ENCODE measurements at places on chromosomes 3 and 15. TPM values are rescaled to one million over a fixed set of nuclear protein-coding genes. Genes with fewer than 3 reads are reported as not detected.

DNA sequence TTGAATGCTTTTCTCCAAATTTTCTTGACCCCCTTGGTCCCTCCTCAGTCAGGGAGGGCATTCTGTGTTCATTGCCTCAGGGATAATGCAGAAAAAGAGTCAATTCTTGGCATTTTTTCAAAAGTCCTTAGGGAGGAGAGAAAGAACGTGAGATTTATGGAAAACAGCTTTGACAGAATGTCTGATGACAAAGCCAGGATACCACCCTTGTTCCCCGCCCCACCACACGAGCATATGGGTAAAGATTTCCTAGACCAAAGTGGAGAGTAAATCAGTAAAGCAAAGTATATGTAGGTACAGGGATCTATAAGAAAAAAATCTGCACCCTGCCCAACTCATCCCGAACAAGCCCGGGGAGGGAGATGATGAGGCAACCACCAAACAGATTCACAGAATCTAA is 11.2 kb downstream of the SRGAP3 start:
- H3K4me1 ChIP-seq: no peaks in the 10 kb centered on the region
- no peaks in the 10 kb centered on the region for H3K36me3 ChIP-seq
- H3K4me3 ChIP-seq: no peak overlapping the region
- H3K27me3 ChIP-seq: no peaks in the 10 kb centered on the region
- no peak for DNase-seq
- H3K27ac ChIP-seq: no peak overlapping the region

- H3K27me3 ChIP-seq: no peaks in the 10 kb centered on the region
- H3K36me3 ChIP-seq: no peaks in the 10 kb centered on the region
- H3K4me3 ChIP-seq: no peak overlapping the region
- H3K4me1 ChIP-seq: no peaks in the 10 kb centered on the region
- DNase-seq: no peak
- H3K27ac ChIP-seq: no peak overlapping the region
Measured at GRCh38 chr3:128197855-128198254, 44.6 kb downstream of the EEFSEC start.

Gene RHCG
- not detected for total RNA-seq

- H3K4me3 ChIP-seq: no peak overlapping the region
- H3K4me1 ChIP-seq: peaks cover 19% of the 10 kb centered on the region
- peaks cover 8% of the 10 kb centered on the region for H3K27me3 ChIP-seq
- H3K27ac ChIP-seq: no peak overlapping the region
- no peak for DNase-seq
- H3K36me3 ChIP-seq: no peaks in the 10 kb centered on the region
Measured at GRCh38 chr3:167884481-167884880, 149.0 kb downstream of the SERPINI1 start.

GRCh38 chr15:90859234-90860131 is 8.9 kb upstream of the FURIN start:
- no peak for DNase-seq
- H3K4me3 ChIP-seq: no peak overlapping the region
- H3K27me3 ChIP-seq: no peaks in the 10 kb centered on the region
- H3K4me1 ChIP-seq: peaks cover 35% of the 10 kb centered on the region
- no peak overlapping the region for H3K27ac ChIP-seq
- no peaks in the 10 kb centered on the region for H3K36me3 ChIP-seq

Data from PC-3 (cell line).